ENCODE measurements at places on chromosomes 12 and 14.
A peak's percentile ranks its signal among the peaks of the same experiment; 100 is the strongest.

DNA sequence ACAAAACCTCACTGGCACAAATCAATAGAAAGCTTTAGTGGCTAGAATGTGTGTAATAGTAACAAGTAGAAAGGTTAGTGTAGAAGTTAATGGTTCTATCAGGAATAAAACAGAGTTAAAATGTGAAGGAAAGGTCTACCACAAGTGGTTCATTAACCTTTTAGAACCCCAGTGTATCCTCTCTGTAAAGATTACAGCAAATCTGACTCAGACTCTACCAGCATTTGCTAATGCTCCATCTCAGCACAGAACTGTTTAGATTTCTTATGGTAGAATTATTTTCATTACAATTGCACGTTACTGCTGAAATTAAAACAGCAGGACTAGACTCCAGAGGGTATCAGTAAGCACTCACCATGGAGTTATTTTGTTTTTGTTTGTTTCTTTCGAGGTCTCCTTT, 609.0 kb upstream of the LMO3 start:
- no peak for DNase-seq

GRCh38 chr12:94152292-94153078, 4.1 kb downstream of the PLXNC1 start:
- peak; percentile 74 for DNase-seq

- no peak for DNase-seq
Measured at GRCh38 chr14:101963656-101964296, 597 bp upstream of the DYNC1H1 start.

DNA sequence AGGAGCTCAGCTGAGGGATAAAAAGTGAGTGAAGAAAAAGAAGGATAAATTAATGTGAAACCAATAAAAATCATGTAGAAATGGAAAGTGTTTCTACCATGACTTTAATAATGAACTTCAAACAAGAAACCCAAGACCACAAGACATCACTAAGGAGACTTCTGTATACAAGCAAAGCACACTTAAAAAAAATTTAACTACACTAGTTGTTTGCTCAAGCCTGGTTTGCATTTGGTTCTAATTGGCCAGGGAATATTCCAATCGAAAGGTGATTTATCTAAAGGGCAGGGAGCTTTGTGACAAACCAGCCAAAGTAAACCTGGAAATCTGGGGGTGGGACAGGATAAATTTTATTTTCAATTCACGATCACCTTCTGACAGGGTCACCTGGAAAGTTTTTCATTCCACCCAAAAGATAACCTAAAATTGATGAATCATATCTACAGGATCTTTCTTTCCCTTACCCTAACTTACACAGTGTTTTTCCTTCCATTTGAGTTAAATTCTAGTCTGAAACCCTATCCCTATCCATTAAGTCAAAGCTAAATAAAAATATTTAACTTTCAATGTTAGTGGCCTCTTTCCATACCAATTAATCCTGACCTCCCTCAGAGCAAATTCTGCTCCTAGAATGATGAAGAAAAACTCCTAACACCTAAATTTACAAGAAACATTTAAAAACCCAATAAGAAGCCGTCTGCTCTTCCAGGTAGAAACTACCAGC, 2.6 kb downstream of the EGLN3 start:
- DNase-seq = no peak

GRCh38 chr12:104333692-104334255, 30.2 kb downstream of the EID3 start:
- no peak for DNase-seq

DNA sequence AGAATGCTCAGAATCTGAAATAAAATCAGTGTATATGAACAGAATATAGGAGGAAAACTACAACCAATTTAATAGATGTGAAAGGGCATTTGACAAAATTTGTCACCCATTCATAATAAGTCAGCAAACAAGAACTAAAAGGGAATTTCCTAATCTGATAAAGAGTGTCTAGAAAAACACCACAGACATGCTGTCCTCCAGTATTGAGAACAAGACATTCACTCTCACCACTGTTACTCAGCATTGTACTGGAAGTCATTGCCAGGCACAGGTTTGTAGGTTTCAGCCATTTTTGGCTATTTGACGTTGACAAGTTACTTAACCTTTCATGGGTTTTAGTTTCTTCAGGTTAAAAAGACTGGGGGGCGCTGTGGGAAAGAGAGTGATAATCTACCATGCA, 13.2 kb downstream of the EIF2S1 start:
- DNase-seq = no peak

DNA sequence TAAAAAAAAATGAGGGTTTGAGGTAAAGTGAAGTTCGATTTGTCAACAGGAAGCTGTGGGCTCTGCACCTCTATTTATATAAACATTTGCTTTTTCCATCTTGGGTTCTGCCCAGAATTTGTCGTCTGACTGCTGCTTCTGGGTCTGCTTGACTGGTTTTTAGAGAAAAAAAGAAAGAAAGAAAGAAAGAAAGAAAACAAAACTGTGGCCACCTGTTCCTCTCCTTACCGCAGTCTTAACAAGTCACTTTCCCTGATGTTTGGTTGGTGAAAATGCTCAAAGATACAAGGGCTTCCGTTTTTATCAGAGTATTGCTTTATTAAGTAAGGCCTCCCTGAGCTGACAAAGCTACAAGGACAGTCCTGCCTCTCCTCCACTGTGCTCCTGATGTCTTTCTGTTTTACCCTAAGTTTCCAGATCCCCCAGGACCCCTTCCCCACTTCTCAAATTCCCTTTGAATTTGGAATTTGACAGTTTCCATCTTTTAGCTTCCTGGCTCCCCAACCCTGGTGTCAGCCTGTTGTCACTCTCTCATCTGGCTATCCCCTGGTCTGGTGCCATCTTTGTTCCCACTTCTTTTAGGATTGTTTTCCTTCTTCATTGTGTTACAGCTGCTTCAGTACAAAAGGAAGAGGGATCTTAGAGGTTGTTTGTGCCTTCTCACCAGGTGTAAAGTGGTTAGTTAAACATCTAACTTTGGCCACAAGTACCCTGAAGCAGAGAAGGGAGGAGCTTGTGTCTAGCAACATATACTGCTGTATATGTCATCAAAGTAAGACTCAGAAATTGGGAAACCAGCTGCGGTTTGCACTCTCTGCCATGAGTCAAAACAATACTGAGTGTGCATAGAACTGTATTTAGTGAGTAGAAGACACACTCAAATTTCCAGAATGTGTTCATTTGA, 18.0 kb downstream of the MFAP5 start:
- DNase-seq = no peak

DNA sequence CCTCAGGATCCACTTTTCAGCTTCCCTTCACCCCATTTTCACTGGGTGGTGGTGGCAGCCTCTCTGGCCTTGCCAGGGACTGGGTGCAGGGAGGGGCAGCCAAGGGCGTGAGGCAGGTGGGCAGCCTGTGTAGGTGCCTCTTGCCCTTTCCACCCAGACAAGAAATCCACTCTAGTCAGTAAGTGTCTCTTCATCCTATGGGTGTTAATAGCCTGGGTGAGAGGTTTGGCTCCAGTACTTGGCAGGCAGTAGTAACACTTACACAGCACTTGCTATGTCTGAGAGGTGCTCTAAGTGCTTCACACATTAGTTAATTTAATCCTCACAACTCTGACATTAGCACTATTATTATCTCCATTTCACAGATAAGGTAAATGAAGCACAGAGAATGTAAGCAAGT, 171.9 kb downstream of the EMP1 start:
- DNase-seq = no peak

DNA sequence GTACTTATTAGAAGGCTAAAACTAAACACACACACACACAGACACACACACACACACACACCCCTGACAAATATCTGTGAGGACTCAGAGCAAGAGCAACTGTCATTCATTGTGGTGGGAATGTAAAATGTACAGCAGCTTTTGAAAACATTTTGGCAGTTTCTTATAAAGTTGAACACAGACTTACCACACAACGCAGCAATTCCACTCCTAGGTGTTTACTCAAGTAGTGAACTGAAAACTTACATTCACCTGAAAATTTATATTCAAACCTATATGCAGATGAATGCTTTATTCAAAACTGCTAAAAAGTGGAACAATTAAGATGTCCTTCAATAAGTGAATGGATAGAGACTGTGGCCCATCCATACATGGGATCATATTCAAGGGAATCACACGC, 18.6 kb downstream of the ZNF605 start:
- DNase-seq = no peak

GRCh38 chr12:123089140-123089539, 61.8 kb downstream of the PITPNM2 start:
- no peak for DNase-seq

- peak; percentile 44 for DNase-seq
Measured at GRCh38 chr14:66311990-66312389, 174.2 kb upstream of the CCDC196 start.

DNA sequence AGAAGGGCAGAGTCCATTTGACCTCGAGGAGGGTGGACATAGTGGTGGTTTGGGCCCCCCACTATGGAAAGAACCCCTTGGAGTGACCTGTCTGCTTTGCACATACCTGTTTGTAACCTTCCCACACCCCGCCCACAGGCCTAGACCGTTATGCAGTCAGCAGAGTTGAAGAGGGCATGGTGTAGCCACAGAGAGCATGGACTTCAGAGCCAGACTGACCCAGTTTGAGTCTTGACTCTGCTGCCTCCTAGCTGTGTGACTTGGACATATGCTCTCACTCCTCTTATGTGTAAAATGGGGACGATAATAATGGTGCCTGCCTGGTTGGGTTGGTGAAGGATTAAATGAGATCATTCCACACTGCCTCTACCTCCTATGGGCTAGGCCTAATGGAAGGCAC, 40.9 kb upstream of the NOS1 start:
- DNase-seq = no peak

DNA sequence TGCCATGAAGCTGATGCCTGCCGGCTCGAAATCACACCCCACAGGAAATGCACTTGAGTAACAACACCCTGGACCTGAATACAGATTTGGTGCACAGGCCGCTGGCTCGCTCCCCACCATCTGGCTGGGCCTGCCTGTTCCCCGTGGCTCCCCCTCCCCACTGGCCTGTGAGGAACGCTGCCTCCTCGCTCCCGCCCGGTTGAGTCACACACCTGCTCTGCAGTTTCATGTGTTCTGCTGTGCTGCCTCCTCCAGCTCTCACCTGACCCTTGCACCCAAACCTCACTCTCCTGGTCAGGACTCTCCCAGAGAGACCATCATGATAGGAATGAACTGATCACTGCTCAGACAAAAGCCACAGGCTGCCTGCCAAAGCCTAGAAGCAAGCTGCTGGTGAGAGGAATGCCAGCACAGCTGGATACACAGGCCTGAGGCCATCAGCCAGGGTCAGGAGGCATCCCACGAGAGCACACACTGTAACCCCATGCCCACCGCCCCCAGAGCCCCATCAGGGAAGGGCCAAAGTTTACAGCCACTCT, 3.8 kb upstream of the SIVA1 start:
- no peak for DNase-seq

DNA sequence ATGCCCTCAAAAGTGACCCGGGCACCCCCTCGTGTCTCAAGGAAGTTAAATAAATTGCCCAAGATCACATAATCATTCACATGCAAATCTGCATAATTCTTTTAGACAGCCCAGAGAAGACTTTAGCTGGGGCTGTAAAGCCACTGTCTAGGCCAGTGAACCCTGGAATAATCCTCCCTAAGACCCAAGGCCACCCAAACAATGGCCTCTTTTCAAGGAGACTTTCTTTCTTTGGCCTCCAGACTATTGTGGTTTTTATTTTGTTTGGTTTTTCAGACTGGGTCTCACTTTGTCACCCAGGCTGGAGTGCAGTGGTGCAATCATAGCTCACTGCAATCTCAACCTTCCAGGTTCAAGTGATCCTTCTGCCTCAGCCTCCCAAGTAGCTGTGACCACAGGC, 10.6 kb downstream of the SVOP start:
- DNase-seq = no peak

DNA sequence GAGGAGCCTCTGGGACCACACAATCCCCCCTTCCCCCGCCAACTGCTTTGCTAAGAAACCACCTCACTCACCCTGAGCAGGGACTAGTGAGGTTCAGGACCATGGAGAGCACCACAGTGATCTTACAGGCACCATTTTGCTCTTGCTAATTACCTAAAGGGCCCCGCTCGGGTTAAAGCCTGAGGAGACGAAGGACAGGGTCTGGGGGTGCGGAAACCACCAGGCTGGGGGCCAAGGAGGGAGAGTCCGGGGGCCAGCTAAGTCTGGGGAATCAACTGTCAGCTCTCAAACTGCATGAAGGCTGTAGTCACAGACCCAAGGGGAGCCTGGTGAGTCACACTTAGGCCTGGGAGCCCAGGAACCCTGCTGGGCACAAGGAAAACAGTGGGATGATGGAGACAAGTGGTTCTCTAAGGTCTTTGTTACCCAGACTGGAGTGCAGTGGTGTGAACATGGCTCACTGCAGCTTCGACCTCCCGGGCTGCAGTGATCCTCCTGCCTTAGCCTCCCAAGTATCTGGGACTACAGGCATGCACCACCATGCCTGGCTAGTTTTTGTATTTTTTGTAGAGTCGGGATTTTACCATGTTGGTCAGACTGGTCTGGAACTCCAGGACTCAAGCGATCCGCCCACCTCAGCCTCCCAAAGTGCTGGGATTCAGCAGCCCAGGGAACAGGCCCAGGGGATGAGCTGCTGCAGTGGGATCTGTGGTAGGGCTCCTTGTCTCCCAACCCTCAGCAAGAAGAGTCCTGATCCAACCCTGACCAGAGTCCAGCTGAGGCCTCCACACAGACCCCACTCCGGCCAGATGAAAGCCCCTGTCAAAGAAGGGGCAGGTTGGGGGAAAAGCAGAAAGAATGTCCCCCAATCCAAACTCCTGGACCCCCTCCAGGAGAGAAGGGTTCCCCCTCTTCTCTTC, 98.8 kb downstream of the CALM1 start:
- no peak for DNase-seq

DNA sequence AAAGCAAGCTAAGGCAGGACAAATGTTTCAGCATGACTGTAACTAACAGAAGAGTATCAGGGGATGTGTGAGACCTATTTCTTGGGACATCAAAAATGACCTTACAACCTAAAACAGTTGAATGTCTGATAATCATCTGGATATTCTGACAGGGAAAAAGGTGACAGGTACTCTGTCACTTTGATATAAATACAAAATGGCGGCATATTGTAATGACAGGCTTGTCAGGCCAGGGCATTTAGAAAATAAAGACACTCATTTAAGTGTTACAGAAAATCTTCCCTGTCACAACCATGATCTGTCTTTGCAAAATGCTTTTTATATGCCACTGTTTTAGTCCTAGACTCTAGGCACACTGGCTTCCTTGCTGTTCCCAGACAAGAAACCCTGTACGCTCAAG, 1033.3 kb upstream of the FLRT2 start:
- no peak for DNase-seq

GRCh38 chr12:24185782-24186181, 236.3 kb upstream of the SOX5 start:
- DNase-seq = no peak

DNA sequence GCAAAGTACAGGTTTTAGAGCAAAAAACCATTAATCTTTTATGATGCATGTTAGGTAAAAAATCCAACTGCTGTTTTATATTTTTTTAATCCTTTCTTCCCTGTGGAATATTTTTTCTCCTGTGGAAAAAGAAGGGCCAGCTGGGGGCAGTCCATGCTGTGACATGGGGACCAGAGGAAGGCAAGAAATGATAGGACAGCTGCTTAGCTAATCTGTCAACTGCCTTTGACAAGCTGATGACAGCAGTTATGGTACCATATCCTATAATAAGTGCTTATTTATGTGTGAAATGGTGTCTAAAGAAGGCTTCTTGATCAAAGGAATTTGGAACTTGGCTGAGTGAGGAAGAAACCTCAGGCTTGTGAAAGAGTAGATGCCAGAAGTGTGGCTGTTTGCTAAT, 452.4 kb upstream of the NOVA1 start:
- DNase-seq = no peak

GRCh38 chr12:123293178-123293760, 21.6 kb upstream of the CDK2AP1 start:
- no peak for DNase-seq
